Stimulated activated CD4-positive, alpha-beta T cell treated with anti-CD3 and anti-CD28 coated beads, Interleukin-2, amount 100 ng/mL, for 48 hours (primary cell): ENCODE measurements at places on chromosomes 7 and 10.
A peak's percentile ranks its signal among the peaks of the same experiment; 100 is the strongest.

- DNase-seq, result no peak
Observed at GRCh38 chr10:43867667-43868565, 219.2 kb upstream of the ZNF32 start.

DNA sequence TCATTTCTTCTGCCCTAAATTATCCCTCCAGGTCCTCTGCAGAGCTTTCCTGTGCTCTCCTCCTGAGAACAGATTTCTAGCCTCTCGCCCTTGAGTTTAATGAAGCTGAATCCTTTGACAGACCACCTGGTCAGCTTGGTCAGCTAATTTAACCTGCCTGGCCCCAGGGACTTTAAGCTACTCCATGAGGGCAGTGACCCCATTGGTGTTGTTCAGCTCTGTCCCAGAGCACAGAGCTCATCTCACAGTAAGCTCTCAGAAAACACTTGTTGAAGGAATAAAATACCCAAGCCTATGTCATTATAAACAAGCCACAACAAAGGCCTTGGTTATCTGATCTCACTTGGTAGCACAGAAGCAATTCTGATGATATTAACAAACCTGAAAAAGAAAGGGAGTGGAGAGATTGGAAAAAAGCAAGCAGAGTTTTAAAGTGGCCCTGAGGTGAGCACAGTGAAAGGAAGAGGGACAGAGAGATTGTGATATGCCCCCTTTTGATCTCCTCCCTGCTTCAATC, 24.4 kb downstream of the SLC26A4 start:
- DNase-seq, result no peak

DNA sequence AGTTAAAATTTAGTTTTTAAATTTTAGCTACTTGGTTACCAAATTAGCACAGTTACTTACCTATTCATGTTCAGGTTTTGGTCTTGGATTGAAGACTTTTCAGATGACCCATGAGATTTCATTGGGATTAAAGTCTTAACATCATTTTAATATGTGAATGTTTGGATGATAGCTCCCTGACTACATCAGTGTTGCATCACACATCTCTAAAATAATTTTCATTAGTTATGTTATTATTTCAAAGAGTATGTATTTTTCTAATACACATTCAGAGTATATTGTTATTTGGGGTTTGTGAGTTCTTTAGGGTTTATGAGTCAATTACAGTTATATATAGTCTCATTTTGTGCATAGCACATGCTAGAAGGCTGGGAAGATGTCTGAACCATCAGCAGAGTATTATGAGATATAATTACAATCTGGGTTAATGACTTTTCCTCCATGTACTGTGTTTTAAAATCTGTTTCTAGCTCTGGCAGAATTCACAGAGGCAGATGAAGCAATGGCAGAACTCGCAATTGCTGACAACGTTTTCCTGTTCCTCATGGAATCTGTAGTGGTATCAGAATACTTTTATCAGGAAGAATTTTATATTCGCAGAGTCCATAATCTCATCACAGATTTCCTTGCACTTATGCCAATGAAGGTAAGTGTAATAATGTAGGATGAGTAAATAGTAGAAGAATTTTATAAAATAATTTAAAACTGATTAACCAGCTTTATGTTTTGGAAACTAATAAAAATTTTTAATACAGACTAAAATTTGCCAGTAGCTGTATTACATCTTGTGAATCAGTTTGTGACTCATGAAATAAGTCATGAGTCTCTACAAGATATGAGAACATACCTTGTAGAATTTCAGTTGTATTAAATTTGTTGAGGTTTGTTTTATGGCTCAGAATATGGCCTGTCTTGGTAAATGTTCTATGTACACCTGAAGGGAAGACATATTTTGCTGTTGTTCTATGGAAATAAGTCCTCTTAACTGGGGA, 26.9 kb downstream of the NUP205 start:
- no peak for DNase-seq

GRCh38 chr10:94105226-94105625, 111.5 kb downstream of the PLCE1 start:
- no peak for DNase-seq

DNA sequence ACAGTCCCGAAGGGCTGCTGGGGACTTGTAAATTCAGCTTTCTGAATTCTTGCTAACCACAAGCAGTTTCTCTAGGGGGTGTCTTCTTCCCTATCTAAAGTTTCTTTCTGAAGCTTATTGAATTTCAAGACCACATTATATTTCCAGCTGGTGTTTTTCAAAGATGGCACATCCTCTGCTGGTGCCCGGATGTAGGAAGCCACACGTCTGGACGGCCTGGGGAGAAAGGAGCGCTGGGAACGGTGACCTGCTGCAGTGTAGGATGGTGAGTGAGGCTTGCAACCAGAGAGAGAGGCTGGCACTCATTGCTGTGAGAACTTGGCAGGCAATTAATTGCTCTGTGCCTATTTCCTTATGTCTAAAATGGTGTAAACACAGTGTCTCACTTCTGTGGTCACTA, 776.4 kb downstream of the TYW1 start:
- DNase-seq, result no peak

DNA sequence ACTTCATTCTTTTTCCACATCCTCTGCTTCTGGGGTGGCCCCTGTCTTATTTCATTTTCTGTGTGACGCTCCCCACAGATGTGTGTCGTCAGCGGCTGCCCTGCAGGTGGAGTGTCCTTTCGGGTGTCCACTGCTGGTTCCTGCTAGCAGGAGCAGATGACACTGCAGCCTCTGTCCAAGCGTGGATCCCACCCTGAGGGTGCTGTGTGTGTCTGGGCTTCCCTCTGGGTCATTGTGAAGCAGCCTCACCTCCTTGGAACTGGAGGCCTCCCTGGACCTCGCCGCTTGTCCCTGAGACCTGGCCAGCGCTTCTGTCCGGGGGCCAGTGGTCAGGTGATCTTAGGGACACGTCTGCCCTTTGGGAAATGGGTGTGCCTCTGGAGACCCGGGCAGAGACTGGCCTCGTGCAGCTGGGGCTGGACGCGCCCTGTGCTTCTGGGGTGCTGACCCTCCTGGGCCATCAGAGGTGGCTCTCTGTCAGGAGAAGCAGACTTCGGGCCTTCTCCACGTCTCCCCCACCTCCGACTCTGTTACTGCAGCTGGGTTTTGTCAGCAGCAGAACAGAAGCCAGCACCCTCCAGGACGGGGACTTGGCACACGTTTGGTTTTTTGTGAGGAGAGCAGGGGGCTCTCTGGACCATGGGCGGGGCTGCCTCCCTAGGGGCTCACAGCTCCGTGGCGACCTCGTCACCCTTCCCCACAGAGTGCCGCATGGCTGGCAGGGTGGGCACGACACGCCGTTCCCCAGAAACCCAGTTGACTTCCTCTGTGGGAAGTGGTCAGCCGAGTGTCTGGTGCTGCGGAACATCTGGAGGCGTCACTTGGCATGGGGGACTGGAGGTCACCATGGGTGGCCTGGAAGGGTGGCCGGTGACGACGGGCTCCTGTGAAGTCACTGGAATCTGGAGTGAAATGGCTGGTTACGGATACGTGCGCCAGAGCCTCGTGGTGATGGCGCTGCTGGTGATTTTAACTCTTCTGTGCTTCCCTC, 48.4 kb downstream of the INPP5A start:
- no peak for DNase-seq

GRCh38 chr10:88996927-88997326, 6.3 kb downstream of the FAS start:
- no peak for DNase-seq

DNA sequence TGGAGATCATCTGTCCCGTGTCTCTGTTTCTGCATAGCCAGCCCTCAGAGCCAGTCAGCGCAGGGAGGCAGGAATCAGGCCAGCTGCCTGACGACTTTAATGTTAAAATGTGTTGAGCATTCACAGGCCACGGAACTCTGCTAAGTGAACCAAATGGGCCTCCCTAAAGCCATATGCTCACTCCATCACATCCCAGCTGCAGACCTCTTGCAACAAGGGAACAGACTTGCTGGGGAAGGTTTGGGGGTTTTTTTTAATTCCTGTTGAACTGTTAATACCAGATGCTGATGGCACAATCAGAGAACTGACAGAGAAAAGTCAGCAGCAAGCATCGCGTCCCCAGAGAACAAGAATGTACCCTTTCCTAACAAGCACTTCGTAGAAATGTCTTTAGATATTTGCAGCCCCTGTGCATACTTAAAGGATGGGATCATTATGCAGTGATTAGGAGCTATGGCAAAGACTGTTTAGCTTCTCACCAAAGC, 900.4 kb upstream of the AUTS2 start:
- DNase-seq, result no peak

- no peak for DNase-seq
Observed at GRCh38 chr7:111510584-111511378, 51.5 kb downstream of the IMMP2L start.

- DNase-seq, result no peak
Observed at GRCh38 chr10:91885362-91886079, 23.8 kb downstream of the FGFBP3 start.

GRCh38 chr10:78211561-78212051, 177.9 kb downstream of the RPS24 start:
- DNase-seq, result no peak

GRCh38 chr10:113754125-113754524, 2.6 kb downstream of the PLEKHS1 start:
- no peak for DNase-seq

DNA sequence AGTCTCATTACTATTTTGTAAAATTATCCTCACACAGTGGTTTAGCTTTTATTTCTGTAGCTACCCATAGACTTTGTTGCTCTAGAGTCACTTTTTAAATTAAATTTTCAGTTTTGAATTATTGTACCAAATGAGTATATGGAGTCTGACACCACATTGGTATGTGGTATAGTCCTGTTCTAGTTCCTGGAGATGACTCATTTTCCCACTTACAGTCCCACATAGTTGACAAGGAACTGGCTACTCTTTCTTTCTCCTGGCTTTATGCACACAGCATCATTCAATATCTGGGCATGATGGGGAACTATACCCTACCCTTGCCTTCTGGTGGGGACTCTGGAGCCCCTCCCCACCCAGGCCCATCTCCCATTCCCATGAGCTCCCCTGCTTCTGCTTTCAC, 92.6 kb upstream of the RAB11FIP2 start:
- no peak for DNase-seq

GRCh38 chr7:27180431-27181420, 4.3 kb downstream of the HOXA11 start:
- DNase-seq, result no peak

GRCh38 chr7:54788664-54789063, 29.7 kb upstream of the SEC61G start:
- peak; percentile 10 for DNase-seq

DNA sequence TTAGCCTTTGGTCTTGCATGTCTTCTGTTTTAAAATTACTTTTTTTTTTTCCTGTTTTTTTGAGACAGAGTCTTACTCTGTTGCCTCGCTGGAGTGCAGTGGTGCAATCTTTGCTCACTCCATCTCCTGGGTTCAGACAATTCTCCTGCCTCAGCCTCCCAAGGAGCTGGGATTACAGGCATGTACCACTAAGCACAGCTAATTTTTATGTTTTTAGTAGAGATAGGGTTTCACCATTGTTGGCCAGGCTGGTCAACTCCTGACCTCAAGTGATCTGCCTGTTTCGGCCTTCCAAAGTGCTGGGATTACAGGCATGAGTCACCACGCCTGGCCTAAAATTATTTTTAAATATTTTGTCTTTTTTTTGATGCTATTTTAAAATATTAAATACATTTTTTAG, 38.5 kb downstream of the MLLT10 start:
- DNase-seq, result no peak

DNA sequence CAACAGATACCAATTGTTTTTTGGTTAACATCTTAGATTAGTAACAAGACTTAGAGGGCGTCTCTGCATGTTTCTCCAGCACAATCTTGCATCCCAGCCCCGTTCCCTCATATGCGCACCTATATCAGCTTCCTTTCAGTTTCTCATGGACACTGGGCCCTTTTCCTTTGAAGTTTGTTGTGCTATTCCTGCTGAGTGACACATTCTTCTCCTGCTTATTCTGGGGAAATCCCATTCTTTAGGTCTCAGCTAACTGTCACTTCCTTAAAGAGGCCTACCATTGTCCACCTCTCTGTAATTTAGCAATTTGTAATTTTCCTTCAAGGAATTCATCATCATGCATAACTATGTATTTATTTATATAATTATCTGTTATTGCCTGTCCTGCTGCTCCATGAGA, 110.3 kb upstream of the STEAP1B start:
- no peak for DNase-seq

DNA sequence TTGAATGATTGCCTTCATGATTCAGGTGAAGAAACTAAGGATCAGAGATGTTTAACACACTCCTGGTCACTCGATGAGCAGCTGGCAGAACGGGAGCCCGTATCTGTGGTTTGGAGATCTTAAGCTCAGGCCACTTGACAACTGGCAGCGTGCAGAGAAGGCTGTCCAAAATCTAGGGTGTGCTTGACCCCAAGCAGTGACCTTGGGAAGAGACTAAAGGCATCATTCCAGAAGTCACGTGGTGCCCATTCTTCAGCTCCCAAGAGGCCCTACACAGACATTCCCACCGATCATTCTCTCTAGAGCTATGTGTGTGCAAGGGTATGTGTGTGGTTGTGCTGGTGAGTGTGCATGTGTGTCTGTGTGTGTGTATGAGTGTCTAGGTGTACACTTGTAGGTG, 493.8 kb downstream of the TCERG1L start:
- DNase-seq, result no peak

DNA sequence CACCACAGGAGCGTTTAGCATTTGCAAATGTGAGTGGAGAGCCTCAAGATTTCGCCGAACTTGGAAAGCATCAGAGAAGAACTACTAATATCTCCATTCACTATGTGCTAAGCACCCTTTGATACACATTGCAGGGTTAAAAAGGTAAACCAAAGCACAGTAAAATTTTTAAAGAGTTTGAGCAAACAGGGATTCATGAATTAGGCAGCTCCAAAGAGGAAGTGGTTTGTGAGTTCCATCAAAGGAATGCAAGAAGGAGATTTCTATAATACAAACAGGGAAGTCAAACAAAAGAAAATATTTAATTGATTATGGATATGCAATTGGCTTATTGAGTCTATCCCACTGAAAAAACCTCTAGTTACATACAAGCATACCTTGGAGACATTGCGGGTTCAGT, 81.1 kb upstream of the TMEM72 start:
- no peak for DNase-seq

DNA sequence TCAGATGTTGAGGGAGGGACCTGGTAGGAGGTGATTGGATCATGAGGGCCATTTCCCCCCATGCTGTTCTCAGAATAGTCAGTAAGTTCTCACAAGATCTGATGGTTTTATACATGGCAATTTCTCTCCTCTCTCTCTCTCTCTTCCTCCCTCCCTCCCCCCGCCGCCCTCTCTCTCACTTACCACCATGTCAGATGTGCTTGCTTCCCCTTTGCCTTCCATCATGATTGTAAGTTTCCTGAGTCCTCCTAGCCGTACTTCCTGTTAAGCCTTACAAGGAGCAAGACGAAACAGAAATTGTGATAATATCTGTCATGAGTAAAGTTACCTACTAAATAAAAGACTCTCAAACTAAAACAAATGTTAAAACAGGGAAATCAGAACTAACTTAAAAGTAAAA, 19.9 kb upstream of the GPR141 start:
- DNase-seq, result no peak
